ENCODE measurements at places on chromosomes 1 and 21.

DNA sequence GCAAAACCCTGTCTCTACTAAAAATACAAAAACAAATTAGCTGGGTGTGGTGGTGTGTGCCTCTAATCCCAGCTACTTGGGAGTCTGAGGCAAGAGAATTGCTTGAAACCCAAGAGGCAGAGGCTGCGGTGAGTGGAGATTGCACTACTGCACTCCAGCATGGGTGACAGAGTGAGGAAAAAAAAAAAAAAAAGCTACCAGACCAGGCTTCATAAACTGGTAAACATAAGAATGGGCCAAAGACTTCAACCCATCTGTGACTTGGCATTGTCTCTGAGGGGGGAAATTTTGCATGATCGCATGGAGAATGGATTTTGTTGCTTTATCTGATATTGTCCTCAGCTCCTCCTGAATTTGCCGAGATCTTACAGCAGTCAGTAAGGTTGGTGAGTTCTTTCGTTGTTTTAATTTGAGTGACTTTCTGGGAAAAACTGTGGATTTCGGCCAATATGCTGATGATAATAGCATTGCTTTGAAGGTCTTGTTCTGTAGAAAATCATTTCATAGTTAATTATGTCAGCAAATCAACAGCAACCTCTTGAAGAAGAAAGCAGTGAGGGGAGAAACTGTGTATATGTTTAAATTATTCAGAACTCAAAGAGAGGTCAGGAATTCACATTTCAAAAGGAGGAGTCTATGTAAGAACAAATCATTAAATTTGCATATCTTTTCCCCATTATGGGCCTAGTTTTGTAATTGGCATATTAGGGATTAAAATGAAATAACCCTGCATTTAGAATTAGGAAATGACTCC is 13.1 kb downstream of the FGGY start:
- DNase-seq: no peak

GRCh38 chr1:185207980-185208602 is 51.1 kb downstream of the SWT1 start:
- no peak for DNase-seq

- no peak for DNase-seq
Observed at GRCh38 chr1:222543817-222544216, 4.1 kb downstream of the HHIPL2 start.

GRCh38 chr1:84632673-84633434 is 57.4 kb downstream of the SSX2IP start:
- DNase-seq: no peak

DNA sequence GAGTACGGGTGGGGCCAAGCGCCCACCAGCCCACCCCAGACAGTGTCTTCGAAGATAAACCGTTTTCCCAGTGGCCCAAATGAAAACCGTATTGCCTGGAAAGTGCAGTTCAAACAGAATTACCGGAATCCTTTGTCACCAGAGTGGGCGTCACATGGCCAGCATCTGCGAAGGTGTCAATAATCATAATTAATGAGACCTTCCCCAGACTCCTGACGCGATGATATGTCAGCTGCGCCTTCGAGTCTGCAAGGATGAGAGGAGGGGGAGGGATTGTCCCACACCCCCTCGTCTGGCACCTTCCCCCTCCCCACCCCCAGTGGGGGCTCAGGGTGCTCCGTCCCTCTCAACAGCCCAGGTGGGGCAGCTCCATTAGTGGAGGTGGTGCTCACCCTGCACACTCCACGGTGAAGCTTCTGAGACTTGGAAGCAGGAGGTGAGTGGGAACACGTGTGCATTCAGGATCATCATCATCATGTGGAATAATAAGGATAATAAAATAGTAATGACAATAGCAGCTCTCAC is 215.1 kb downstream of the PTPRU start:
- no peak for DNase-seq

DNA sequence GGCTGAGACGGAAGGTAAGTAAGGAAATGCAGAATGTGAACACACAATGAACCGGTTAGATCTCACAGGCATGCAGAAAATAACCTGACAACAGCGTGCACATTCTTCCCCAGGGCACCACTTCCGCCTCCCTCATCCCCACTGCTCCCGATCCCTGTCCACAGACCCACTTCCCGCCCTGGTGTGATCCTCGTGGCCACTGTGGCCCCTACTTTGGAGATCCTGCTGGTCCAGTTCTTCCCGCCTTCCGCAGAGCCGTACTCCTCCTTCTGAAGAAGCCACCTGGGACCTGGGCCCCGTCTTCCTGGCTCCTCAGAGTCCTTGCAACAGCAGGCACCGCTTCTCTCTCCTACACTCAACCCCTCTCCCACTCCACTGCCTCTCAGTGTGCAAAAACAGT is 1.4 kb upstream of the GSTM4 start:
- no peak for DNase-seq

DNA sequence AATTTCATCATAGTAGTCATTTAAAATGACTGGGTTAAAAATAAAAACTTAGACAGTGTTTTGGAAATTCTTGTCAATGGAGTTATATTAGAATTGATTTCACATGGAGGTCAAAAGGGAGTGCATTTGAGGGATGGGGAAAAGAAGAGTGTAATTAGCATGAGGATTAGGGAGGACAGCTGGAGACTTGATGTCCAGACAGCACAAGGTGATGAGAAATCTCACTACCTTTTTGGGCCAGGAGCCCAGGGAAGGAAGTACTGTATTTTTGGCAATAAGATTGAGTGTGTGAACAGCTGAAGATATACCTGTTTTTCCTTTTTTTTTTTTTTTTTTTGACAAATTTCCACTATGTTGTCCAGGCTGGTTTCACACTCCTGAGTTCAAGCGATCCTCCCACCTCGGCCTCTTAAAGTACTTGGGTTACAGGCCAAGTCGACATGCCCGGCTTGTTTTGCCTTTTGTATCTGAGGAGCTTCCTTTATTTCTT is 163.6 kb downstream of the PAPPA2 start:
- no peak for DNase-seq

DNA sequence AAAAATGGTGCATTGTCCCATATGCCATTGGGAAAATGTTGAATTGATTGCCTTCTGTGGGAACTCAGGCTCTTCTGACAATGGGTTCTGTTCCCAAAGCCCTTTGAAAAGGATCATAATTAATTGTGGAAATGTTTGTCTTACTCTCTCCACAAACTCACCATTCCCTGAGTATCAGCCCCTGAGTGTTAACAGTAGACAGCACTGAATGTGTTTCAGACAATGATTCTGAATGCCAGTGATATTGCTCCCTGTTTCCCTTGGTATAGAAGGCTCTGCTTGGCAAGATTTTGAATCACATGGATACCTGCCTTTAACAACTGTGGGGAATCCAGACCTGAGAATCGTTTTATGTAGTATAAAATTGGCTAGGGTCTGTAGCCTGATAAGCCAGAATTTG is 1096.8 kb downstream of the ADGRL2 start:
- DNase-seq: no peak

DNA sequence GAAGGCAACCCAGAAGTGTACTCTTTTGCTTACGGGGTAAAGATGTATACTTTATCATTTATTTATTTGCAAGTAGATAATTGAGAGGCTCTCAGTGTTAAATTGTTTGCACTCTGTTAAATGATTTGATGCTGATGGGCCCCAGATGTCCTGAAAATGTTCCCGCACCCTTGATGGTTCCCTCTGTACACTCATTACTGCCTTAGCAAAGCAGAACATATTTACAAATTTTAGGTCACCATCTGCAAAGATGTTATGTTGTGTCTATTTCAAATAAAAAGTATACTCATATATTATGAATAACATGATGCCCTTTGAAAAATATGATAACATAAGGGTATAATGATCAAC is 240.5 kb upstream of the SNX7 start:
- DNase-seq: no peak

DNA sequence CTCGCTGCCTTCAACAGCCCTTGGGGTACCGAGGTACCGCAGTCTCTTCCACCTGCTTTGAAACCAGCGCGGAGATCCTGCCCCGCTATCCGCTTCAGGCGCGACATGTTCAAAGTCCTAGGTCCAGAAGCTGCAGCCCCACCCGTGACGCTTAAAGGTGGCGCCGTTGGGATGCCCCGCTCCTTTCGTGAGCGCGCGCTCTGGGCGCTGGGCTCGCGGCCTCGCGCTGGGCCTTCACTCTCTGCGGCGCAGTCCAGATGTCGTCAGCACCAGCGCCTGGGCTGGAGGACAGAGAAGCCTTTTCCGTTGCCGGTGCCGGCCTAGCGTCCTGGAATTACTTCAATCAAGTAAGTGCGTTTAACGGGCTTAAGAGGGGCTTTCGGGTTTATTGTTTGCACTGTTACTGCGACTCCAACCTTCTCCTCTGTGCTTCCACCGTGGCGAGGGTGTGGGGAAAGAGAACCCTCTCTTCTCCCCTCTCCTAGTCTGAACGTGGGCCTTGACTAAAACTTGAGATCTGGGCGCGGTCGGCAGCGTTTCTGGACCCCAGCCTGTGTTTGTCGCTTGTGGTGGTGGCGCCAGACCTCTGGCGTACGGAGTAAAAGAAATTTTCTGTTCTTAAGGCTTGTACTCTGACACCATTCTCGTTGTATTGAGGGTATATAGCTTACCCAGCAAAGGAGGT is at the start of gene LRRC40:
LRRC40 (minus strand) TSS at position 146 of the 685 bp plus-strand sequence; CDS start at position 107, 39 bp downstream.
- peak; percentile 93 for DNase-seq

- DNase-seq: peak; percentile 78
Observed at GRCh38 chr1:51192213-51192843, 43.7 kb upstream of the RNF11 start.

DNA sequence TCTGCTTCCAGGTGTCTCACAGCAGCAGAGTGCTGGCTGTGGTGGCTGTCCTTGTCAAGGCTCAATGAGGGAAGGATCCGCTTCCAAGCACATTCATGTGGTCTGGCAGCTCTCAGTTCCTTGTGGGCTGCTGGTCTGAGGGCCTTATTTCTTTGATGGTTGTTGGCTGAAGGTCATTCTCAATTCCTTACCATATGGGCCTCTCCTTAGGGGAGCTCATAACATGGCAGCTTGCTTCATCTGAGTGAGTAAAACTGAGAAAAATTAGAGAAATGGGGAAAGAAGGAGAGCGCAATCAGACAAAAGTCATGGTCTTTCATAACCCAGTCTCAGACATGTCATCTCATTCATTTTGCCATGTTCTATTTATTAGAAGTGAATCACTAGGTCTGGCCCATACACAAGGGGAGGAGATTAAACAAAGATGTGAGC is 81.7 kb upstream of the TSPAN2 start:
- no peak for DNase-seq

DNA sequence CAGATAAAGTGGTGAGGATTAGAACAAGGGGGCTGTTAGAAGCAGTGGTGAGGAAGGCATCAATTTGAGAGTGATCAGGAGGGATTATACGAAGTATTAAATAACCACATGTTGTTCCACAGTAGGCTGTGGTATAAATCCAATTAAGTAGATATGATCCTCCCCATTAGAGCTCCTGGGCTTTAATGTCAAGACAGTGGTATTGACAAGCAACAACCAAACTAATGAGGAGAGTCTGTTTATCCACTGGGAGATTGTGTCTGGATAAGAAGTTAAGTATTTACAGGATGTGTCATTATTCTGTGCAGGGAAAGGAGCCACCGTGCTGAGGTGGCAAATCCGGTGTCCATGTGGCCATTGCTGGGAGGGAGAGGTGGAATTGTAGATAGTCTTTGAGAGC is 5.8 kb downstream of the ACTN2 start:
- DNase-seq: no peak

DNA sequence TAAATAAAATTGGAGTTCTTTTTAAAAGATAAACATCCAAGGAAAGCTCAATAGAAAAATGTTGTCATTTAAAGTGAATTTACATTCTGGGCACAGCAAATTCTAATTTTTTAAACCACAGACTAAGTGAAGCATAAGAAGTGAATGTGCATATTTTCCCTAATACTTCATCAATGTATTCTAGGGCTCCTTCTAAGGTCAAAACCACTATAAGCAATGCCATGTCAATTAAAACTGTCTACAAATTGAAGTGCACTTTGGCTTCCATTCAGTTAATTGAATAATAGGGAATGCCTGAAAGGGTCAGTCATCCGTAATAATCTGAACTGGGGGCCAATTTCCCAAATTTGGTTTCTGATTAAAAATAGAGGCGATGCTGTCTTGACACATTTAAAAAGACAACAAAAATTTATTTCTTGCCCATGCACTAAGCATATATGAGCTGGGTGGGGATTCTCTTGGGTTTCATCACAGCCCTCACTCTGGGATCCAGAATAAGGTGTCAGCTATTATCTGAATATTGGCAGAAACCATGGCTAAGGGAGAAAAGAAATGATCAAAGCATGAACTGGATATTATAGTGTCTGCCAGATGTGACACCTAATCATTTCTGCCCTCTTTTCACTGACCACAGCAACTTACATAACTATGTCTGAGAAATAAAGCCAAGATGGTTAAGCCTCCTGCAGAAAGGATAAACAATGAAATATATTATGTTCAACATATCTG is 660.6 kb upstream of the B3GALT2 start:
- no peak for DNase-seq

- DNase-seq: no peak
Observed at GRCh38 chr21:43193651-43194302, 25.0 kb downstream of the CRYAA start.

GRCh38 chr1:116824631-116825206 is 70.5 kb downstream of the CD2 start:
- no peak for DNase-seq

GRCh38 chr1:55503663-55504305 is 288.6 kb upstream of the USP24 start:
- no peak for DNase-seq

GRCh38 chr1:3331564-3331963 is 122.9 kb upstream of the ARHGEF16 start:
- no peak for DNase-seq

DNA sequence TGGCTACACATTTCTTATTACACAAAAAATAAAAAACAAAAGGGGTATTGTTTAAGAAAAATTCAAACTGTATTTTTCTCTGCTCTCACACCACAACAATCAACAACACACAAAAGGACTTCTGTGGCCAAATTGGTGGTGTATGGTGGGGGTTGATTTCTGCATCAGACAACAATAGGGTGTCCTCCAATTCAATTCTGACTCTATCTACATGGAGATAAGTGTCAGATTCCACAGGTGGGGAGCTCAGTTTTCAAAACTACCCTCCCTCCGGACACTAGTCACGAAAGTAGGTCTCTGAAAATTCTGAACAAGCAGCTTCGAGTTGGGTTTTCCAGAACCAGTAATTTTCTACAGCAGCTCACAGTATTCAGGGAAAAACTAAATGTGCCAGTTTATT is 744.9 kb upstream of the NCAM2 start:
- DNase-seq: no peak

- peak; percentile 73 for DNase-seq
Observed at GRCh38 chr1:117594261-117594990, 11.4 kb upstream of the TENT5C start.

- no peak for DNase-seq
Observed at GRCh38 chr1:2115702-2116341, 65.6 kb downstream of the PRKCZ start.

GRCh38 chr1:110606657-110607535 is 738 bp upstream of the KCNA2 start:
- DNase-seq: peak; percentile 13

GRCh38 chr1:37599940-37600339 is 4.2 kb upstream of the GNL2 start:
- no peak for DNase-seq

All from RPMI8226 (cell line).